ENCODE measurements at places on chromosomes 6 and 20.
A peak's percentile ranks its signal among the peaks of the same experiment; 100 is the strongest.

GRCh38 chr6:52994031-52994838 is 849 bp downstream of the GSTA4 start:
- peak; percentile 56 for DNase-seq

DNA sequence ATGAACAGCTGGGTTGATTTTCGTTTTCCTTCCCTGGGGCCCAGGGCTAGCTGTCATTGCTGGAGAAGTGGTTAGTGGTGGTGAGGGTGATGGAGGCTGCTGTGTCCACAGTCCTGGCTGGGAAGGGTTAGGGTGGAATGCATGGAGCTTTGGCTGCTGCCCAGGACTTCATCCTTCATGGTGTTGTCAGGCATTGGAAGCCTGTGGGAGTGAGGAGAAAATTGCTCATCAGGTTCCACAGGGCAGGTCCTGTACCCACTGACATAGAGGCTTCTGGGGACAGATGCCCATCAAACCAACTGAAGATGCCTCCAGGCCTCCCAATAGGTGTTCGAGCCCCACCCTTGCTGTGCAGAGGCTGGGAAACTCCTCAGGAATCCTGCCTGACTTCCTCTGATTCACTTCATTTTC is 262.4 kb upstream of the SUPT3H start:
- no peak for DNase-seq

DNA sequence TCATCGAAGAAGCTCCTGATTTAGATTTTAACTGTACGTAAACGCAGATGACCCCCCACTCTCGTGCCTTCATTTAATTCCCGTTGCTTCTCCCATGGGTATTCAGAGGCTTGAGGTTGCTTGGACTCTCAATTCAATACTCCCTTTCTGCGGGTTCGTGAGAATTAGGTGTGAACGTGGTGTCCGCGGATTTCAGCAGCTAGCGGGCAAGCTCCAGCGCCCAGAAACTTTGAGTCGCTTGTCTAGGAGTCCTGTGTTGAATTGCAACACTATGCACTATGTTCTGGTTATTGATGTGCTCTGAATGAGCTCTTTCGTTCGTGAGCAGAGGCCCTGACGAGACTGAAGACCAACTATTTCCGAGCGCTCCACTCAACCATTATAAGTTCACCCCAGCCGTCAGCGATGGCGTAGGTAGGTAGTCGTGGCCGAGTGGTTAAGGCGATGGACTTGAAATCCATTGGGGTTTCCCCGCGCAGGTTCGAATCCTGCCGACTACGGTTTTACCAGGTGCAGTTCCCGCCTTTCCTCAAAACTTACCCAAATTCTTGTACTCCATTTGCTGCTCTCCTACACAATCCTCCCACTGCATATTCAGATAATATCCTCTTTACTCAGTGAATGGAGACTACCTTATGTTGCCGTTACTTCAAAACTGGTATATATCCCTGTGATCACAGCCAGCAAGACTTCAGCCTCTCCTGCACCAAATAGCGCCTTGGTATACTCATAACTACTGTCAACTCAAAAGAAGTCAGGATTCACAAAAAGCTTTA is 72.6 kb upstream of the ZNF184 start:
- peak; percentile 95 for DNase-seq

DNA sequence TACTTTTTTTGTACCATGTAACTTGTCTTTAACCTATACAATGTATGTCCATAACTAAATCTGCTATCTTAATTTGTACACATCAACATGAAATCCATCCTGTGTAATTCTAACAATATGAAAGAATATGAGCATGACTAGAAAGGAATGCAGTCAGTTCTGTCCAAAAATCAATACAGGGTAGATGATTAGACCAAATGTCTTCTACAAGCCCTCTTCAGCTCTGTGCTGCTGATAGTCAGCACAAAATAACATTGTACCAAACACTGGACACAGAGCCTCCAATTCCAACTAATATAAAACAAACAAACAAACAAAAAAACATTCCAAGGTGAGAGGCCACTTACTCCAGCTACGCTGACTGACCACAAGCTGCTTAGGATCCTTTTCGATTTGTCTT is 301.4 kb upstream of the IRAK1BP1 start:
- DNase-seq = no peak

DNA sequence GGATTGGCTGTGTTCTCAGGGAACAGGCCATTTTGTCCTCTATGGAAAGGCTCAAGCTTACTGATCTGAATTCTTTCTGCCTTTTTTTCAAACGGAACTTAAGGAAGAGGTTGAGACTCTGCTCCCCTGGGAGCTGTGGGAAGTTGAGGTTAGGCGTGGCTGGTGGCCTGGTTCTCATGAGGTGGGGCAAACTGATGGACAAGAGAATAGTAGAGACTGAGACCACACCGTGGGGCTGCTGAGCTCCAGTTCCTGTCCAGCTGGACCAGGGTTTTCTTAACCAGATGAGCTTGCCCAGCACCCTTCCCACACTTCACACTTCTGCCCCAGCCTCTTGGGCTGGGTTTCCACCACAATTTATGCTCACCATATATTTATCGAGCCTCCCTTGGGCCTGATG is 6.1 kb downstream of the AP5S1 start:
- no peak for DNase-seq

DNA sequence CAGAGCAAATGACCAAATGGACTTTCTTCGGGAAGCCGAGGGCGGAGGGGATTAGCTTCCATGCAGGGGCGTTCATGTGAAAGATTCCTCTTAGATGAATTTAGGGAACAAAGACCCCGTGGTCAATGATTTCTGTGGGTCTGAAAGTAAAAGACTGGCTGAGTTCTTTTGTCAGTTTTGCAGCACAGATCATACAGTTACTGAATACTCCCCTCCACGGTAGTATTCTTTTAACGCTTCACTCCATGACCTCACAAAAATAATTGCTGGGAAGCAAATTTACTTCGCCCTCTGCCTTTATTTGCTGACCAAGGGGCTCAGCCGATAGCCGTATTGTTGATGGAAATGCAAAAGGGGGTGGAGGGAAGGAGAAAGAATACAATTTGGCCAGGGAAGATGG is 86.0 kb upstream of the SALL4 start:
- no peak for DNase-seq

DNA sequence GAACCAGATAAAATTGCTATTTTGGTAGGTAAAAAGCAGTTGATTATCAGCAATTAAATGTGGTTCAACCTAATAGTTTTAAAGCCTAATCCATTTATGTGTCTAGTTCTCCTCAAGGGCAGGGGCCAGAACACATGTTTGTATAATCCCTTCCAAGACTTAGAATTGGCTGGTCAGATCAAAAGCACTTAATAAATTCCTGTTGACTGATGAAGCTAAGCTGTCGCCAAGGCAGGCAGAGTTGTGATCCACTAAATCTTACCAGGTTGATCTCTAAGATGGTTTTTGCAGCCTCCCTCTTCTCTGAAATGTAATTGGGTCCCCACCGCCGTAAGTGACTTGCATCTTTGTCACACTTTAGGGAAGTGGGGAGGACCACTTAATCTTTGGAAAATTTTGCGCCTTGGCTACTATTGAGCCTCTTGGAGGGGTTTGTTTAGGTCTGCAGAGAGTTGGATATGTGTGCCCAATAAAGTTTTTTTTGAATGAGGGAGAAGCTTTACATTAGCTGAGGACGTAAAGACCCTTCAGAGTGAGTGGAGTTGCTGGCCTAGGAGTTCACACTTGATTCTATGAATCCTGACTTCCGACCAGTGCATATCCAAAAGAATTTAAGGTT is 65.9 kb downstream of the PHF20 start:
- no peak for DNase-seq

- DNase-seq = no peak
Measured at GRCh38 chr6:7201732-7202541, 94.2 kb downstream of the RREB1 start.

DNA sequence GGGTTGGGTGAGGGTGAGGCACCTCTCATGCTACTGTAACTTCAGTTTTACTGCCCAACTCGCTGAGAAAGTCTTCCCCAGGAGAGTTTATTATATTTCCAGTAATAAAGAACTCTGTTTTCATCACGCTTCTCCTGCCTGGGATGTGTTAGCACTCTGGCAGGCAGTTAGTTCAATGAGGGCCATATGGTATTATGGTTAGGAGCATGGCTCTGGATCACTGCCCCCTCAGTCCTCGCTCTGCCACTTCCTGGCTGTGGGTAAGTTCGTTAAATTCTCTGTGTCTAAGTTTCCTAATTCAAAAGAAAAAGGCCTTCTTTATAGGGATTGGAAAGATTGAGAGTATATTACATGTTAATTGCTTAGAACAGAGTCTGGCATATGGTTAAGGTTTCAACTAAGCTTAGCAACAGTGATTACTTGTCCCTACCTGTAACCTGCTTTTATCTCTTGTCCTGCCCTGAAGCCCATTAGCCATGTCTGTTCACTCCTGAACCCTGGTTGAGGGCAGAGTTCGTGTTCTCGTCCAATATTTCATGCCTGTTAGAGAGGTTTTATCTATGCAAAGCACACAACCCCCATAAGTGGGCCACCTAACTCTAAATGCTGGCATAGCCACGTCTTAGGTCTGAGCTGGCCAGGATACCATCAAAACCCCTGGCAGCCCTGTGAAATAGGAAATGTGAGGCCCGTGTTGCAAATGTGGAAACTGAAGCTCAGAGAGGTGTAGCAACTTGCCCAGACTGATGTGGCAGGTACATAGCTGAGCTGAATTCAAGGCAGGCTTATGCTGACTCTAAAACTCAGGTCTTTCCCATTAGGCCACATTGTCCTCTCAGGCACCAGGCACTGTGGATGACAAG is 342.5 kb upstream of the JARID2 start:
- no peak for DNase-seq

DNA sequence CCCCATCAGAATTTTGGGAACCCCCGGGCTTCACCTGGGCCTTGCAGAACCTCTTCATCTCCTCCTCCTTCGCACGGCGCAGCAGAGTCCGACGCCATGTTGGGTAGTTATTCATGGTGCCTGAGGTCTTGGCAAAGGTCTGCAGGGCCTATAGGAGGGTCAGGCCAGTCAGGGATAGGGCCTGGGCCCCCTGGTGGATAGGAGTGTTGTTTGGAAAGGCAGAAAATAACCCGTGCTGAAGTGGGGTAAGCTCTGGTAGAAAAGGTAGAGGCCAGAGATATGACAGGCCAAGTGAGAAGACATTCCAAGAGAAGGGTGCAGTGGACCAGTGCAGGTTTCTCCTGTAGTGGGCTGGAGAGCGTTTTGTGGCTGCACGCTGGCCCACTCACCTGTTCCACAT is 4.9 kb downstream of the SMPD2 start:
- DNase-seq = no peak

- no peak for DNase-seq
Measured at GRCh38 chr6:133046576-133046975, 194.6 kb upstream of the EYA4 start.

DNA sequence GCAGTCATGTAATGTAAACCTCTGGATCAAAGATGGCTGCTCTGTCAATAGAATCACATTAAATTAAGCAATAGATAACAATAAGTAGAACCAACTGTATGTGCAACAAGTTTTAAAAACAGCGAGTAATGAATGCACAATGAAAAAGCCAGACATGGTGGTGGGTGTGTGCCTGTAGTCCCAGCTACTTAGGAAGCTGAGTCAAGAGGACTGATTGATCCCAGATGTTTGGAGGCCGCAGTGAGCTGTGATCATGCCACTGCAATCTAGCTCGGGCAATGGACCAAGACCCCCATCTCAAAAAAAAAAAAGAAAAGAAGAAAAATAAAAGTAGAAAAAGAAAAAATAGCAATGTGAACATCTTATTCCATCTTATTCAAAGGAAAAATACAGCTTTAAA is 558.7 kb upstream of the MMS22L start:
- DNase-seq = no peak

DNA sequence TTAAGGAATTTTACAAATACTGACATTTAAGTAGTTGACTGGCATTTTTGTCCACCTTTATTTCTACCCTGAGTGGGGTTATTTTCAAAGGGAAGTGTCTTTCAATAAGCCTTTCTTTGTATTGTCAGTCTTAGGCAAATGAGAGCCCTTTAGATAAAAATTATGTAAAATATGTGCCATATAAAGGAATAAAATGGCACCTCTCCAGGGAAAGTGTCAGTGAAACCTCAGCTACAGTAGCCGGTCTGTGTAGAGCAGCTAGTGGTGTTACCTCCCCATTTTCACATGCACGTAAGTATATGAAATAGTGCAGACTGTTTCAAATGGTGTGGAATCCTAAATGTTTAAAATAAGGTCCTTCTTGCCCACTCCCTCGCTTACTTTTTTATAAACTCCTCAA is 5.0 kb downstream of the FAM217B start:
- no peak for DNase-seq

- DNase-seq = no peak
Measured at GRCh38 chr20:38095017-38095686, 61.6 kb downstream of the RPRD1B start.

DNA sequence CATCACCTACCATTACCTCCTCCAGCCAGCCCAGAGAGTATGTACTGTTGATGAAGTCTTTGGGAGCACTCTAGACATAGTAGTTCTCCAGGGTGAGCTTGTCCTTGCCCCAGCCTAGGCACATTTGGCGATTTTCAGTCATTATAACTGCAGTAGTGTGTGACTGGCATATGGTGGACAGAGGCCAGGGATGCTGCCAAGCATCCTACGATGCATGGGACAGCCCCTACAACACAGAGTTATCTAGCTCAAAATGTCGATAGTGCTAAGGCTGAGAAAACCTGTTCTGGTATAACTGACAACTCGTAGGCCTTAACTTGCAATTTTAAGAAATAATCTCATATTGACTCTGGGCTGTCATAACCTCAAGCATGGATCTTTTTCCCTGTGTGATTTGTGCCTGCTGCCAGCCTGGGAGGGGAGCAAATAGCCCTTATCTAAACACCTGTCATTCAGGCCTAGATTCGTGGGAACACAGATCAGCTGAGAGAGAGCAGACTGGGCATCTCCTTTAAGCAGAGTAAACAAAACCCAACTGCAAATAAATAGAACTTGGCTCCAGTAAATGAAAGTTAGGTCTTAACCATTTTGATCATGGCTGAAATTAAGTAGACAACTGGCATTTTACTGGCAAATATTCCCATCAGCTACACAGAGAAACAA is 102.6 kb downstream of the SPTLC3 start:
- DNase-seq = no peak

DNA sequence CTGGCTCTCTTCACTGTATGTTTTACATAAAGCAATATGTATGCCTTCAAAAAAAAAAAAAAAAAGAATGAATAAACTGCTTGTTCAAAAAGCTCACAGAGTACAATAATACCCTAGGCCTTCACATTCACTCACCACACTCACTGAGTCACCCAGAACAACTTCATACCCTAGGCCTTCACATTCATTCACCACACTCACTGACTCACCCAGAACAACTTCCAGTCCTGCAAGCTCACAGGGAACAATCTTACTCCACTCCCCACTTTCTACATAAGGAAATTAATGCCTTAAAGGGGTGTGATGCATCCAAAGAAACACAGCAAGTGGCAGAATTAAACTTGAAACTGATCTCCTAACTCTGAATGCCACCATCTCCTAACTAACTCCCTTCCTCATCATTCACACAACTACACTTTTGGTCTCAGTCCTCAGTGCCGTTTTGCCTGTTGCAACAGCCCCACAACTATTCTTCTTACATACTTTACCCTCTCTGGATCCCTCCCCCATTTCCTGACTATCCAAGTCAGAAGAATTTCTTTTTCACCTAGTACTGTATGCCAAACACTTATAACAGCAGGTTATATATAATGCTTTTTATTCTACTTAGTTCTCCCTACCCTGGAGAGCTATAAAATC is 34.2 kb downstream of the NHSL1 start:
- no peak for DNase-seq

All from ELF-1 (cell line).